ENCODE measurements at places on chromosomes 4 and X. TPM values are rescaled to one million over a fixed set of nuclear protein-coding genes. Genes with fewer than 3 reads are reported as not detected.

The PCSK1N gene
- 1.6 TPM for total RNA-seq

The APLN gene
- 5.6 TPM for total RNA-seq

The L1CAM gene
- 9.3 TPM for total RNA-seq

The SPANXB1 gene
- not detected for total RNA-seq

The FGF13 gene
- total RNA-seq = 3.9 TPM

The NUDT9 gene
- total RNA-seq = 28.2 TPM

The NELFA gene
- total RNA-seq = 12.6 TPM

The SYNPO2 gene
- total RNA-seq = 134 TPM

The NEUROG2 gene
- not detected for total RNA-seq

The NAT8L gene
- total RNA-seq = 5.2 TPM

The TCEAL8 gene
- total RNA-seq = 72.6 TPM

The GPRASP2 gene
- total RNA-seq = 24.1 TPM

The MAGEB1 gene
- total RNA-seq = not detected

The CEP135 gene
- 2.1 TPM for total RNA-seq

The CHRNA9 gene
- total RNA-seq = not detected

The TMPRSS11E gene
- not detected for total RNA-seq

The SPANXA1 gene
- total RNA-seq = not detected

The NHS gene
- 1.7 TPM for total RNA-seq

The CENPVL1 gene
- not detected for total RNA-seq

The RBMXL3 gene
- not detected for total RNA-seq

The TRMT44 gene
- total RNA-seq = 12.9 TPM
